ENCODE measurements at places on chromosomes 16 and 17.

GRCh38 chr16:85227084-85227945 is 115.0 kb upstream of the CIBAR2 start:
- no peak for DNase-seq

DNA sequence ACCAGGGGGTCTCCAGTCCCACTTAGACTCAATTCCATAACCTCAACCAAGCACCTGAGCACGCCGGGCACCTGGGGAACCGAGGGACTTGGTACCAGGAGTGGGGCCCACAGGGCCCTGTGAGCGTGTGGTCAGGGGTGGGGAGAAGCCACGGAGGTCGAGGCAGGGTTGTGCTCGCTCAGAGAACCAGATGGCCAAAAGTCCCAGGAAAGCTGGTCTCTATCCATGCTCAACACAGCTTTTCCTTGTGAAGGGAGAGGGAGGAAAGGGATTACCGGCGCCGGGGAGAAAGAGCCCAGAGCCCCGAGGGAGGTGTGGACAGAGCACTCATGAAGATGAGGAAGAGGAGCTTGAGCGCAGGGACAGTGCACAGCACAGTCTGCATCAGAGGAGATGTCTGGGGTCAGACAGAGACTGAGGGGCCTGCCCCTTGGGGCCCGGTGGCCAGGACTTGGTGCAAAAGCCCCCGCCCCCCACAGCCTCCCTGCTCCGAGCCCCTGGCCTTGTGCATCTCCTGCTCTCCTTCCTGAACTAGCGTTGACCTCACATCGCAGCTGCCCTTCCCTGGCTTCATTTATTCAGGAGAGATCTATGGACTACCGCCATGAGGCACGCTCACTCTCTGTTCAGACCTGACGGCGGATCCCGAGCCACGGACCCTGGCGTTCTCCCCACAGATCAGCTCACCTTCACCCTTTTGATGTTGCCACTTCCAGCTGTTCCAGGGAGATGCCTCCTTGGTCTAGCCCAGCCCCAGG is 355.4 kb upstream of the TNRC6C start:
- DNase-seq: no peak

GRCh38 chr17:46958041-46958591 is 20.9 kb downstream of the RPRML start:
- no peak for DNase-seq

DNA sequence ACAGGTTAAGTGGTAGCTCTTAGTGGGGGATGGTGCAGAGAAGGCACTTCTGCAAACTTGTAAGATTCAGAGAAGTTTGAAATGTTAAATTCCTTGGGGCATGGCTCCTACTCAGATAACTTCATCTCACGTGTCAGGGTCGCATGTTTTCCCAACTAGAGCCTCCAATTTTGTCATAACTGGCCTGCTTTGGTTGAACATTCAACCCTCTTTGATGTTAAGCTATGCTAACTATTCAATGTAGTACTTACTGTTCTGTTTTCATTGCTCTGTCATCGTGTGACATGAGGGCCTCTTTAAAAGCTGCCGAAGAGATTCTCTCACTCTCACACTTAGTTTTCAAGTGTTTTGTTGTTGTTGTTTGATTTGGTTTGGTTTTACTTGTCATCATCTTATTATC is 280.8 kb downstream of the CDH11 start:
- DNase-seq: no peak

GRCh38 chr17:27577121-27577761 is 53.7 kb upstream of the LGALS9 start:
- DNase-seq: no peak

GRCh38 chr16:70708366-70709246 is 22.8 kb upstream of the MTSS2 start:
- DNase-seq: no peak

DNA sequence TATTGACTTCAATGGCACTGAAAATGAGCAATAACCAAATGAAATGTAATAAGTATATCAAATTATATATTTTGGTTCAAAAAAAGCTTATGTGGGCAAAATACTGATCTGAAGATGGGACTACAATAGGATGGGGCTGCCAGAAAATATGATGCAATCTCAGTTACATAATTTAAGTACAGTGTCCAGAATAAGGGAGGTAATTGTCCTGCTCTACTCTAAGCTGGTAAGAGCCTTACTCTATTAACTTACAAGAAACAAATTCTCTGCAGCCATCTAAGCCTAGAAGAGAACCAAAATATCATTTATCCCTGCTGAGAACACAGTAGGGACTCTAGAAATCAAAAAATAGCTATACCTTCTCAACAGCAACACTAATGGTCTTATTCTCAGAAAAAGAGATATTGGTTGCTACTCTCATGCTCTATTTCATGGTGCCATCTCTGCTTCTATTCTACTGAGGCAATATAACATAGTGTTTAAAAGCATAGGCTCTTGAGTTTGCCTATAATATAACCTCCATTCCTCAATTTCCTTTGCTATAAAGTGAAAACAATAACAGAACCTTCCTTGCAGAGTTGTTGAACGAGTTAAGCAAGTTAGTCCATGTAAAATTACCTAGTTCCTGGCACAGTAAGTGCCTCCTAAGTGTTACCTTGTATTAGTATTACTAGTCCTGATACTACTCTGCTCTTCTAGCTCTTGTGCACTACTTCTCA is 19.9 kb downstream of the NQO1 start:
- no peak for DNase-seq

GRCh38 chr17:2701161-2701995 is 10.2 kb downstream of the CLUH start:
- no peak for DNase-seq

DNA sequence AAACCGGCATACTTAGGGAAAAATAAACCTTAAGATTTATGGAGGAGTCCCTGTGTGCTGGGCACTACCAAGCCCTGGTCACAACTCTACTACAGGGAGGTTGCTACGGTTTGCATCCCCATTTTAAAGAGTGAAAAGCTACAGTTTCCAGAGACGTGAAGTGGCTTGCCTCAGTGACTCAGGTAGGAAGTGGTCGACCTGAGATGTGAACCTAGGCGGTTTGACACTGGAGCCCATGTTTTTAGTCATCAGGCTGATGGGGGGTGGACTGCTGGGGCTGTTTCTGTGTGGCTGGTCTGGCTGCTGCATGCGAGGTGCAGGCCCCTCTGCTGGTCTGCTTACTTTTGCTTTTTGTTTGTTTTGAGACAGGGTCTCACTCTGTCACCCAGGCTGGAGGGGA is 6.6 kb downstream of the COX6A2 start:
- DNase-seq: peak; percentile 56

GRCh38 chr16:71499775-71500364 is 10.7 kb upstream of the ZNF19 start:
- peak; percentile 6 for DNase-seq

GRCh38 chr17:82151106-82151957 is 53.3 kb upstream of the FASN start:
- DNase-seq: no peak

- DNase-seq: no peak
These were observed 150.9 kb downstream of the HS3ST3B1 start for GRCh38 chr17:14451729-14452191.

DNA sequence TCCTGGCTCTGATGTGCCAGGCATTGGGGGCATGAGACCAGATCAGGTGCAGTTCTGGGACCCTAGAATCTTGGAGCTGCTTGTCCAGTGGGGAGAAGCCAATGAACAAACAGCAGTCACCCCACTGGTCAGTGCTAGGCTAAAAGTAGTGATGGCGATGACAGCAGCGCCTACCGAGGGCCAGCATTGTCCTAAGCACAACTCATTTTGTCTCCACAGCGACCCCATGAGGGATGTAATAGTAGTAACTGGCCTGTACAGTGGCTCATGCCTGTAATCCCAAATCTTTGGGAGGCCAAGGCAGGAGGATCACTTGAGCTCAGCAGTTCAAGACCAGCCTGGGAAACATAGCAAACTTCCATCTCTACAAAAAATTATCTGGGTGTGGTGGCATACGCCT is 6.2 kb downstream of the SMCR8 start:
- no peak for DNase-seq

DNA sequence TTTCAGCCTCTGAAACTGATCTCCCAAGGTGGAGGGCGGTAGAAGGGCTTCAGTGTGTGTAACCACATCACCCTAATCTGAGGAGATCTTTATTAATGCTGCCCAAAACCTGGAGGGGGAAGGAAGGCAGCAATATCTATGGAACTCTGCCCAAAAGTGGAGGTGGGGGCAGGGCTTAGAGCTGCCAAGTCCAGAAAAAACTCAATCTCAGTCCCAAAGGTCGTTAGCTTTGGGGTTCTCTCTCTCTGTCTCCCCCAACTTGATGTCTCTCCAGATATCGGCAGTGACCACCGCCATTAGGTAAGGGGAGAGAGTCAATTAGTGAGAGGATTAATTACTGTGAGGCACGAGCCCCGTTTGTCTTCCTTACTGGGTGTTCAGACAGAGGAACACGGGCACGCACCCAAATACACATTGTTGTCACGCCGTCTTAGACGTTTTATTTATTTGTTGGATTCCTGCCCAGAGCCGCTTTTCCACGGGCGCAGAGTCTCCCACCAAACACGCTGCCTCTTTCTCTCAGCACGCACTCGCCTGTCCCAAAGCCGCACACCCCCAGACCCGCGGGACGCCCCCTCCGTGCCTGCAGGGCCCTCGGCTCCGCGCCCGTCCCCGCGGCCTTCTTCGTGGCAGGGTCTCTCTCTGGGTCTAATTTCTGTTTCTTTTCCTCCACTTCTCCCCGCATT is 5.4 kb upstream of the LHX1 start:
- no peak for DNase-seq

DNA sequence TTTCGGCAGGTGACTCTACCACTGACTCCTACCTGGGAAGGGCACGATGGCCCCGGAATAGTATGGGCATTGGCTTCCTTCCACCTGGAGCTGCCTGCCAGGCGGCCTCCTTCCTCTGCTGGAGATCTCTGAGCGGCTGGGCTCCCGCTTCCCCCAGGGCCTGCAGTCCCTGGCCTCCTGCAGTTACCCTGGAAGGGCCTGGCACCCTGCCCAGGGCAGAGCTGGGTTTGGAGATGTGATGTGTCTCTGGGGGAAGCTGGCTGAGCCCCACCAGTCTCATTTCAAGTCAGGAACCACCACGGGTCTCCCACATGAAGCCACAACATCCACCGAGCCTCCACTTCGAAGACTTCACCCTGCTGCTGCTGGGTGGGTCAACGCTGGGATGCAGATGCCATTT is 97.9 kb downstream of the IRF8 start:
- no peak for DNase-seq

- no peak for DNase-seq
These were observed 10.3 kb upstream of the NOL11 start for GRCh38 chr17:67707442-67707841.

- no peak for DNase-seq
These were observed 7.1 kb downstream of the FAHD1 start for GRCh38 chr16:1834096-1834495.

All from stimulated activated CD4-positive, alpha-beta T cell treated with anti-CD3 and anti-CD28 coated beads, Interleukin-12 subunit alpha, Interleukin-12 subunit beta, amount 100 ng/mL, for 48 hours (primary cell).